NCI-H2029 (cell line): ENCODE measurements at places on chromosomes 4 and X.

GRCh38 chr4:154450966-154451365 lies 40.6 kb downstream of the DCHS2 start:
- no peak for DNase-seq

GRCh38 chrX:1355131-1356046 lies 18.8 kb downstream of the IL3RA start:
- DNase-seq, result no peak

- no peak for DNase-seq
These were observed 17.9 kb upstream of the NSG1 start for GRCh38 chr4:4368809-4369580.

DNA sequence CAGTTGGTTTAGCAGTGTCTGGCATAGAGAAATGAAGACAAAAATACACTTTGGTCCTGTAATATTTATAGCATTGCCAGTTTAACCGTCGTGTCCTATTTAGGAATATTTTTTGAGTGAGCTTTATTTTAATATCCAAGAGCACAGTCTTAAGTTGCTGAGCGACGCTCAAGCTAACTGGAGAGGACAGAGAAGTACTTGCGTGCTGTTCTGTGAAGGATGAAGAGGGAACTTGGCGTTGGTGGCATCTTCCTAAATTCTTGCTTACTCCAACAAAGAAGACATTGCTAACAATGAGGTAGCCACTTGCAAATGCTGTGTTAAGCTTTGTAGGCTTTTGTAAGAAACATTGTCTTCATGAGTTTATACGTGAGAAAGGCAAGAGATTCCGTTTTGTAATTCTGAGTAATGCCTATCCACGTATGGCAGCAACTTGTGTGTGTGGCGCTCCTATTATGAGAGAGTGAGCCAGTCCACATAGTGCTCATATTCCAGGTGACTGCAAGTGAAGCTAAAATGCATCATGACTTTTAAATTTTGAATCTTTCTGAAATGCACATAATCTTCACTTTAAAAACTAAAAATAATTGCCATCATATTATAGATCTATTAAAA lies 50.6 kb downstream of the SYNPO2 start:
- DNase-seq, result no peak

GRCh38 chr4:159463235-159463634 lies 360.4 kb downstream of the RAPGEF2 start:
- no peak for DNase-seq

DNA sequence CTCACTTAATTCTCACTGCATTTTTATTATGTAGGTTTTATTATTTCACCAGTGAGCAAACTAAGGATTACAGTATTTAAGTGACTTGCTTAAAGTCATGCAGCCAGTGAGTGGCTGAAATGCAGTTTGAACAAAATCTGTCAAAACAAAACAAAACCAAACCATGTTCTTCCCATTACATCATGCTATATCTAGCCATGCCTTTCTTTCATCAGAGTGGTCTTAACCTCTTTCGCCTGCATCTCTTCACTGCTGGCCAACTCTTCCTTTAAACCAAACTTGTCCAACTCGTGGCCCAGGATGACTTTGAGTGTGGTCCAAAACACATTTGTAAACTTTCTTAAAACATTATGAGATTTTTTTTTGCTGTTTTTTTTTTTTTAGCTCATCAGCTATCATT lies 223.2 kb downstream of the PCDH7 start:
- no peak for DNase-seq

GRCh38 chr4:97530676-97531075 lies 612.6 kb downstream of the STPG2 start:
- DNase-seq, result no peak

DNA sequence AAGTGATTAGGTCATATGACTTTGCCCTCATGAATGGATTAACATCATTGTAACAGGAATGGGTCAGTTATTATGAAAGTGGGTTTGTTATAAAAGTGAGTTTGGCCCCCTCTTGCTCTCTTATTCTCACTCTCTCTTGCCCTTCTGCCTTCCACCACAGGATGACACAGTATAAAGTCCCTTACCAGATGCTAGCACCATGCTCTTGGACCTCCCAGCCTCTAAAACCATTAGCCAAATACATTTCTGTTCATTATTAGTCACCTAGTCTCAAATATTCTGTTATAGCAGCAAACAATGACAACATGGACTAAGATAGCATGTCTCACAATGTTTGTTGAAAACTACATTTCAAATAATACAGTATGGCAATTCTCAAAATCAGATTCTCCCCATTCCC lies 59.7 kb downstream of the RWDD4 start:
- DNase-seq, result no peak

GRCh38 chrX:3690140-3690539 lies 23.3 kb downstream of the PRKX start:
- no peak for DNase-seq

- DNase-seq, result no peak
These were observed 24.9 kb upstream of the SGMS2 start for GRCh38 chr4:107799669-107800450.

- DNase-seq, result no peak
These were observed 70.1 kb downstream of the NAA11 start for GRCh38 chr4:79255793-79256192.

GRCh38 chrX:132270021-132270420 lies 50.8 kb upstream of the RAP2C start:
- DNase-seq, result no peak

DNA sequence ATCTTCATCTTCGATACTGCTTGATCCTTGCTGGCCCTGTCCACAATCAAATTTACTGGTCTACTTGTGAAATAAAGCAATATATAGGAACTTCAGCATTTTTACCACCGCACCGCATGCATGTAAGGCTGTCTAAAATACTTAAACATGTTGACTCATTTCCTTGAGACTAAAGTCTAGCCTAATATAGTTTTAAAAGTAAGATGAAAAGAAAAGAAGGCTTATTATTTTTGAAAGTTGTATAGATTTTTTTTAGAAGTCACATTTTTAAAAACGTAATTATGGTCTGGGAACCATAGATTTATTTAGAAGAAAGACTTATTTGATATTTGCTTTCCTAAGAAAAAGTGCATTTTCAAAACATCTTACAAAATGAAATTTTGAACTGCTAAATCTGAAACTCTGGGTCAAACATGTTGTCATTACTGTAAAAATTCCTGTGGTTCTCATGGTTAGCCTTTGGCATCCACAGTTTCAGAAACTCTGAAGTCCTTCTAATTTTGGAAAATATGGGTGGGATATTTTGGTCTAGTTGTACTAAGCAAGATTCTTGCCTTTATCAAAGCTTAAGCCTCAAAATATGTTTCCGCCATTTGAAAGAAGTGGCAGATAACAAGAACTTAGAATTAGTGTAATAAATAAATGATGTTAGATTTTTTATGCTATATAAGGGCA lies 423.5 kb upstream of the CTSO start:
- DNase-seq, result no peak

DNA sequence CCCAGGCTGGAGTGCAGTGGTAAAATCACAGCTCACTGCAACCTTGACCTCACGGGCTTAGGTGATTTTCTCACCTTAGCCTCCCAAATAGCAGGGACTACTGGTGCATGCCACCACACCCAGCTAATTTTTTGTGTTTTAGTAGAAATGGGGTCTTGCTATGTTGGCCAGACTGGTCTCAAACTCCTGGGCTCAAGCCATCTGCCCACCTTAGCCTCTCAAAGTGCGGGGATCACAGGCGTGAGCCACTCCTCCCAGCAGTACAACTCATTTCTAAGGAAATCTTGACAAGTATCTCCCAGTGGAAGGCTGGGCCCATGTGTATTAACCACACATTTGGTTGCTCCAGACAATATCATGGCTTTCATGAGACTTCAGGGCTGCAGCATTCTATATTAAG lies 20.4 kb upstream of the PDLIM5 start:
- DNase-seq, result no peak

DNA sequence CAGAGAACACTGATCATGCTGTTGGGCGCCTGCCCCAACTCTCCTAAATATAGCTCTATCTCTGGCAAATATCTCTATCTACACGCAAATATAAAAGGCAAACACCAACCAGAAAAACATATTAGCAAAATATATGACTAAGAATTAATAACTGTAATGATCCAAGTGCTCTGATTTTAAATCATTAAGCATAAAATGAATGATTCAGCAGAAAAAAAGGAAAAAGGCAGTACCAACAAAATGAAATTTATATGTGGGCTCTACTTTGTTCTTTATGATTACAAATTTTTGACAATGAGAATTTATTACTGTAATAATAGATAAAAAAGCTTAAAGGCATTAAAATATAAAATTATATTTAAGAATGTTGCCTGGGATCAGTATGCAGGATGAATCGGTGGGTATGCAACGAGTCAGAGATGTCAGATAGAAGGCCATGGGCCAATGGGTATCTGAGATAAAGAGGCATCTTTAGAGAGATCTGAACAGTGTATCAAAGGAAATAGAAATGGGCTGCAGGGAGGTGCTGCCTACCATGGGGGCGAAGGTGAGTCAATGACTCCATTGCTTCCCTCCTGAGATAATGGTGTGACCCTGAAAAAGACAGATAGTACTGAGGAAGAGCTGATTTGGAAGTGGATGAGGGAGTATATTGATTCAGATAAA lies 234.8 kb downstream of the SCFD2 start:
- DNase-seq, result no peak

DNA sequence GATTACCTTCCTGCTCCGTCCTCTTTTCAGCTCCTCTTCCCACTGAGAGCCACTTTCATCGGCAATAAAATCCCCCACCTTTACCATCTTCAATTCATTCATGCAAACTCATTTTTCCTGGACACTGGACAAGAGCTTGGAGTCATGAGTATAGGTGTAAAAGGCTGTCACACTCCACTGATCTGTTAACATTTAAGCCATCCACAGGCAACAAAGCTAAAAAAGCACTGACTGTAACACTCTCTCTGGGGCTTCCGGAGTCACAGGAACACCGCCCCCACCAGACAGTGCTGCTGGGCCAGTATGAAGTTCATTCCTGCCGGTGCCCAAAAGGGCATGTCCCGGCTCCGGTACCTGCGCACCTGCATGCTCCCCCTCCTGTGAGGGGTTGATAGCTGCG lies 38.5 kb downstream of the MAGEB5 start:
- no peak for DNase-seq

GRCh38 chr4:2757426-2757825 lies 1.3 kb upstream of the TNIP2 start:
- DNase-seq, result no peak

GRCh38 chr4:108247387-108248049 lies 78.8 kb upstream of the LEF1 start:
- DNase-seq, result peak; percentile 62

DNA sequence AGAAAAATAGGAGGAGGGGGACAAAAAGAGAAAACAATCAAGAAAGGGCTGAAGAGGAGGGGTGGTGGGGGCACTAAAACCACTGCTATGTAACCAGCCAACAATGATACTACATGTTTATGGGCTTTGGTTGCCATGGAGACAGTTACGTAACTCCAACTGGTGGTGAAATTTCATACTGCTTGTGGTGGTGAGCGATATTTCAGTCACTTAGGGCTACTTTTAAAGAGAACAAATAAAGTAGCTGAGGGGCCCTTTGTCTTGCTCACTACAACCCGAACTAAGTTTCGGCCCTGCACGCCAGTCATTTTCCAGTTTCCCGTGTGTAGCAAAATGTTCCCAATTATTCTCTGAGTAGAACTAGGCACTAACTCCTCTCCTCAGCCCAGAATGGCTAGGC lies 275.2 kb upstream of the EDA2R start:
- DNase-seq, result no peak

DNA sequence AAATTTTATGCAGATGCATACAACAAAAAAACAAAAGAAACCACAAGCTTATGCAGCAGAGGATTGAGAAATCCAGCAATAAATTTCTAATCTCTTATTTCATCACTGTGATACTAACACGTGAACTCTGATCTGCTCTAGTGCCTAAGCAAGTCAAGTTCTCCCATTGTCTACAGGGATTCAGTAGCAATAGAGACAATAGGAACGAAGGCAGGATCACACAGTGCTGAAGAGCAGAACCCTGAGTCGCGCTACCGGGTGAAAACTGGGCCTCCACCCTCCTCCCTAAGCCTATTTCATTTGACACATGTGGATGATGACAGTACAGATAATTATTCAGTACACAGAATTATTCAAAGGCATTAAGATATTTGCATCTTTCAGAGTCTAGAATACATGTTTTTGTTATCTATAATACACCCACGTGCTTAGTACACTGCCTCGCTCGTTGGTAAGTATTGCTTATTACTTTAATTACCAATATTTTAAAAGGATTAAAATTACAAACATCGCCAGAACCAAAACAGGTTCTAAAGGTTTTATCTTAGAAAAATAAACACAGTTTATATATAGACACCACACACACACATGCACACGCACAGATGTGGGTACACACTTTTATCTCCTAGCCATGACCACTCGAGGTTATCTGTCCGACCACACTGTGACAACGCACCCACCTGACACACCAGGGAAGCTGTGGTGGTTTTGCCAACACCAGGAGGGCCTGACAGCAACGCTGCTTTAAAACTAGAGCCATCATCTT lies 60.1 kb downstream of the RFC1 start:
- DNase-seq, result peak; percentile 27

GRCh38 chrX:104922206-104922621 lies 298.3 kb downstream of the TEX13A start:
- DNase-seq, result peak; percentile 22

- DNase-seq, result no peak
These were observed 1.1 kb downstream of the FBXL5 start for GRCh38 chr4:15653864-15654592.

DNA sequence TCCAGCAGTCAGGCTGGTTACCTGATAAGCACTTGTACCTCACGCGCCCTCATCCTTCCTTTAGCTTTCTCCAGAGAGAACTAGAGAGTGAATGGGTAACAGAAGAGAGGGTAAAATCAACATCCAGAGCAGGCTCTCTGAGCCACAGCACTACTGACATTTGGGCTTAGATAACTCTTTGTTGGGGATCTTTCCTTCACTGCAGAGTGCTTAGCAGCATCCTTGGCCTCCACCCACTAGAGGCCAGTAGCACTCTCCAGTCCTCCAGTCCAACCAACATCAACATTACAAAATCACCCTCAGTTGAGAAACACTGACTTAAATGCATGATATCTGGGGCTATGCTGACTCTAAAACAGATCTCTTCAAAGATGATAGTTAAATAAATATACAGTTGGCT lies 220.7 kb downstream of the TACR3 start:
- DNase-seq, result no peak

DNA sequence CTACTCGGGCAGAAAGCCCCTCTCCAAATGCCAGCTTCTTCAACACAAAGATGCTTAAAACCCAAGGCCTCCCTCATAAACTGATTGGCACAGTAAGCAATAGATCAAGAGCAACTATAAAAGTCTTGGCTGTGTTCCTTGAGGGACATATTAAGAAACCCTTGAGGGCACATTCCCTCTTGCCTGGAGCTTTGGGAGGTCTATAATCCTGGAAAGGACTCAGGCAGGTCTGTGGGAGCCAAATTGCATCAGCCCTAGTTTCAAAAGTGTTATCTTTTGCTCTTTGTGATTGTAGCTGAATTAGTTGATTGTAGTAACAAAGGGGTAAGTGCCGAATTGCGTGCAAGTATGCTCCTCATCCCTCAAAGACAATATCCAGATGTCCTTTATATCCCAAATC lies 18.6 kb upstream of the SETD7 start:
- no peak for DNase-seq

DNA sequence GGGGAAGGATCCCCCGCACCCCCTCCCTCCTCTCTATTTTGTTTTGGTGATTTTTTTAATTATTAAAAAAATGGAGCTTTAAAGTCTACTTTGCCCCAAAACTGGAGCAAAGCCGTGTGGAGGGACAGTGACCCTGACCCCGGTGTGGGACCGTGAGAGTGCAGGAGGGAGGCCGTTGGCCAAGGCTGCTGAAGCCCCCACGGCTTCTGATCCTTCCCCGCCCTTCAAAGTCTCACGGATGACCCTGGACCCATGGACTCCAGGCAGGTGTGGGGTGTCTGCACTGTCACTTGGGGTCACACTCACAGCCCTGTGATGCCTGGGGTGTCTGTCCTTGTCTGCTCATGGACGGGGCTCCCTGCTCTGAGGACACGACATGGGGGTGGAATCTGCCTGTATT lies 133.3 kb downstream of the CPZ start:
- no peak for DNase-seq
